ENCODE measurements at places on chromosomes 5 and 9. TPM values are rescaled to one million over a fixed set of nuclear protein-coding genes. Genes with fewer than 3 reads are reported as not detected.

SLC6A7 gene
- total RNA-seq: not detected

CRAT gene
- total RNA-seq: 27.4 TPM

CYLC2 gene
- total RNA-seq: not detected

GARNL3 gene
- 23.3 TPM for total RNA-seq

TLE4 gene
- total RNA-seq: 66.3 TPM

DNA sequence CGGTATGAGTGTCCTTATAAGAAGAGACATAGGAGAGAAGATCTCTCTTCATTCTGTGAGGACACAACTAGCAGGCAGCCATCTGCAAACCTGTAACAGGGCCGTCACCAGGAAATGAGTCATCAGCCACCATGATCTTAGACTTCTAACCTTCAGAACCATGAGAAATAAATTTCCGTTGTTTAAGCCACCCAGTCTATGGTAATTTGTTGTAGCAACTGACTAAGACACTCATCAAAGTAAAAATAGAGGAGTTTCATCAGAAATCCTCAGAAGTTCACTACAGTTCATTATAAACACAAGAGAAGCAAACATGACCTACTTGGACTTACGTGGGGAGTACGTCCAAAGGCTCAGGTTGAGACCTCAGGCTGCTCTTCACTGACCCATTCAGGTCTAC lies 357.7 kb downstream of the SEMA5A start:
- no peak for DNase-seq

DNA sequence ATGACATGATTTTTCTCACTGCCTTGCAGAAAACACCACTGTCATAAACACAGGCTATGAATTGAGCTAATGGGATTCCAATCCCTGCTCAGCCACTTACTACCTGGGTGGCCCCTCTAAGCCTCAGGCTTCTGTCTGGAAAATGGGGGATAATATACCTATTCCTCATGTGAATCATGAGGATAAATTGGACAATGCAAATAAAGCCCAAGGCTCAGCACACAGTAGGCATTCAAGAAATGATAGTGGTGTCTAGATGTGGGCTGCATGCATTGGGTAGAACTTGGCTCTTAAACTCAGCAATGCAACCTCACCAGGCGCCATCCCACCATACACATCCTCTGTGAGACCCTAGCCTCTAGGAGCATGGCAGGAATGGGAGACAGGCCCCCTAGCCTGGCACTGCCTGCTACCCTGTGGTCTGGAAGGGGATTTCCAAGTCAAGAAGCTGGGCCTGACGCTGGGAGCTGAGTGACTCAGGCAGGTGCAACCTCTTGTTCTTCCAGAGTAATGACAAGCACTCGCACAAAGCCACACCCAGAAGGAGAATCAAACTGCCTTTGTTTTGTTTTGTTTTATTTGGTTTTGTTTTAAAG lies 2.3 kb upstream of the TNIP1 start:
- DNase-seq: no peak

DNA sequence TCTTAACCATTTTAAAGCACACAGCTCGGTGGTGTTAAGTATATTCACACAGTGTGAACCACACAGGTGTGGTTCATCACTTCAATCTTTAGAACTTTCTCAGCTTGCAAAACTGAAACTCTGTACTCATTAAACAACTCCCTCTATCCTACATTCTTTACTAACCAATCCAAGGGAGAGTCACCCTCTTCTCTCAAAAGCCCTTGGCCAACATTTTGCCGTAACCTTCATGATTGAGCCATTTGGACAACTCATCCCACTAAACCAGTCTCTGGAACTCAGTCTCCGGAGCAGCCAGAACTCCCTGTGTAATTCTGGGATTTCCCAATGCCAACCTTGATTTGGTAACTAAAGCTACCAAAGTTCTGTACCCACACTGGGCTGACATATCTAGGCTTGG lies 84.7 kb downstream of the TTC39B start:
- no peak for DNase-seq

GRCh38 chr9:118729981-118730380 lies 639.3 kb downstream of the BRINP1 start:
- no peak for DNase-seq

DNA sequence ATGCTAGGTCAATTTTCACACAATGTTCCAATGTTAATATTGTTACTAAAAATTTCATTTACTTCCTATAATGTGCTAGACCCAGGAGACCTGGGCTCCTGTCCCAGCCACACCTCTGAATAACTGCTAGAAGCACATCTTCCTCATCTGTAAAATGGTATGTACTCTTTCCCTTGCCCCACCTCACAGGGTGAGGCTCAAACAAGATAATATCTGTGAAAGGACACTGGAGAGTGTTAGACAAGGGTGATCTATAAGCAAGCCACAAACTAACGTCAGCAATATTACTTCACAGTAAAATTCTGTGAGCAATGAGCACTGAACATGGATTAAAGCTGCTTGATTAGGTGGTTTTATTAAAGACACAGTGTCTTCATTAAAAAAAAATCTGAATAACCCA lies 186.4 kb downstream of the EPB41L4A start:
- no peak for DNase-seq

- DNase-seq: no peak
These were observed 21.1 kb upstream of the IL9 start for GRCh38 chr5:135916638-135917263.

- DNase-seq: peak; percentile 84
These were observed 92.1 kb downstream of the DAB2IP start for GRCh38 chr9:121743441-121744001.

- DNase-seq: no peak
These were observed 14.7 kb downstream of the CD74 start for GRCh38 chr5:150397782-150398721.

DNA sequence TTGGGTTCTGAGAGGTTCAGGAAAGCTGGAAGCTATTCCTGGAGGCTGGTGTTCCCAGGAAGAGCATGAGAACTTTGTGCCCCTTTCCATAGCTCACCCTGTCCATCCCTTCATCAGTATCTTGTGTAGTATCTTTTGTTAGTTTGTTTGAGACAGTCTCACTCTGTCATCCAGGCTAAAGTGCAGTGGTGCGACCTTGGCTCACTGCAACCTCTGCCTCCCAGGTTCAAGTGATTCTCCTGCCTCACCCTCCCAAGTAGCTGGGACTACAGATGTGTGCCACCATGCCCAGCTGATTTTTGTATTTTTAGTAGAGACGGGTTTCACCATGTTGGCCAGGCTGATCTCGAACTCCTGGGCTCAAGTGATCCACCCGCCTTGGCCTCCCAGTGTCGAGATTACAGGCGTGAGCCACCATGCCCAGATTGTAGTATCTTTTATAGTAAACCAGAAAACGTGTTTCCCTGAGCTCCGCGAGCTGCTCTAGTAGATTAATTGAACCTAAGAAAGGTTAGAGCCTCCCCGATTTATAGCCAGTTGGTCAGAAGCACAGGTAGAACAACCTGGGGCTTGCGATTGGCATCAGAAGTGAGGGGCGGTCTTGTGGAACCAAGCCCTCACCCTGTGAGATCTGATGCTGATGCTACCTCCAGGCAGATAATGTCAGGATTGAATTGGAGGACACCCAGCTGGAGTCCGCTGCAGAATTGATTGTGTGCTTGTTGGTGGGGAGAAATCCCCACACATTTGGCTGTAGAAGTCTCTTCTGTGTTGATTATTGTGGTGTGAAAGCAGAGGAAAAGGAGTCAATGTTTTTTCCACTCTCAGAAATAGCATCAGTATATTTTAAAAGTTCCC lies 32.3 kb downstream of the ATP6V0E1 start:
- DNase-seq: no peak

GRCh38 chr9:97740848-97741821 lies 44.0 kb upstream of the XPA start:
- no peak for DNase-seq

- DNase-seq: no peak
These were observed 397.5 kb downstream of the TMEM167A start for GRCh38 chr5:82679660-82680059.

DNA sequence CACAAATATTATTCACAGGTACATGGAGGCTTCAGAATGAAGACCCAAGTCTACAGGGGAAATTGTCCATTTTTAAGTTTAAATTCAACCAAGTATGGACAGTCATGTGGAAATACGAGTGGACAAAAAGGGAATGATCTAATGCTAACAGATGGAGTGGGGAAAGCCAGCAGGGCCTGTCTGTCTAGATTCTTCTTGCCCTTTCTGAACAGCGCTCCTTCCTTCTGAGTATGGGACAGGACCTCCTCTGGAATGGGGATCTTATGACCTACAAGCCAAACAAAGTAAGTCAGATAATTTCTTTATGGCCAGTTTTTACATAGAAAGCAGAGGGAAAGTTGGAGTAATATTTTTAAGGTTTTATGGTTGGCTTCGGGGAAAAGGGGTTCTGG lies 119.8 kb upstream of the NEK6 start:
- DNase-seq: no peak

- no peak for DNase-seq
These were observed 661.1 kb downstream of the PTPRD start for GRCh38 chr9:9951556-9952160.

- DNase-seq: peak; percentile 78
These were observed 1.1 kb upstream of the TLE4 start for GRCh38 chr9:79570448-79571308.

DNA sequence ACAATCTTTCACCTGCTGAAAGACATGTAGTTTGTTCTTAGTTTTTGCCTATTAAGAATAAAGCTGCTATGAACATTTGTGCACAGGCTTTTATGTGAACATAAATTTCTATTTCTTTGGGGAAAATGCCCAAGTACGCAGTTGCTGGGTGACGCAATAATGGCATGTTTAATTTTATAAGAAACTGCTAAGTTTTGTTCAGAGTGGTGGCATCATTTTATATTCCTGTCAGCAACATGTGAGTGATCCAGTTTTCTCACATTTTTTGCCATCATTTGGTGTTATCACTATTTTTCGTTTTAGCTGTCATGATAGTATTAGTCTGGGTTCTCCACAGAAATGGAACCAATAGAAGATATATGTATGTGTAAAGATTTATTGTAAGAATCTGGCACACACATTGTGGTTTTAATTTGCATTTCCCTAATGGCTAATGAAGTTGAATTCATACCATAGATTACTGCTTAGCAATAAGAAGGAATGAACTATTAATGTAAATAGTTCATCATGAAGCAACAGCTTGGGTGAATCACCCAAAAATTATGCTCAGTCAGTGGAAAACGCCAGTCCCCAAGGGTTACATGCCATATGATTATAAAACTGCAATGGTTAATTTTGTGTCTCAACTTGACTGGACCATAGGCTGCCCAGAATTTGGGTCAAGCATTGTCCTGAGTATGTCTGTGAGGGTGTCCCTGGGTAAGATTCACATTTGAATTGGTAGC lies 358.6 kb downstream of the MSX2 start:
- DNase-seq: no peak
